T1000 (cell line): ENCODE measurements at places on chromosomes 16 and 17.

- DNase-seq: no peak
Measured at GRCh38 chr17:38379448-38379847, 27.8 kb downstream of the SOCS7 start.

DNA sequence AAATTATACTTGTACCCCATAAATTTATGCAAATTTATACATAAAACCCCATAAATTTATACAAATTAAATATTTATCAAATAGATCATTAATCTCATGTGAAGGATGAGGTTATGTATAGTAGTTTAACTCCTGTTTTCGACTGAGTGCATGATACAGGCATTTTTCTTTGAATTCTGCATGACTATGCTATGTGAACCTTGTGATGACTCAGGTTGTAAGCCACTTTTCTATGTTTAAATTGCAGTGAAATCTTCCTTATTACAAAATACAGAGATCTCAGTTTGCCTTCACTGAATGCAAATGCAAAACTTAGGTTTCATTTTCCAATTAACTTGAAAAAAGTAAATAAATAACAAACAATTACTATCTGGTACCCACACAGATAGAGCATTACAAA is 843.7 kb downstream of the CDH11 start:
- no peak for DNase-seq

DNA sequence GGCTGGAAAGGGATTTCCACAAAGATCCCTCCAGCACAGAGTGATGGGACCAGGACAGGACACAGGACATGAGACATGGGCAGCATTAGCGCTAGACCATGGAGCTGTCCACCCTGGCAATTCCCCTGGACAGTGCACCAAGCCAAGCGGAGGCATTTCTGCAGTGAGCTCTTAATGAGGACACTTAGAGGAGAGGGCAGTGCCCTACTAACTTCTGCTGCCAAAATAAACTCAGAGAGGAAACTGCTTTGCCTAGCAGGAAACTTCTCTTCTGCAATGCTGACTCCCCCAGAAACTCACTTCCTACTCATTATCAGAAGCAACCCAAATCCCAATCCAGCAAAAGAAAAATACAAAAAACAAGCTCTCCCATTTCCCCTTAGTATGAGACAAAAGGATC is 119.2 kb downstream of the HS3ST2 start:
- no peak for DNase-seq

- no peak for DNase-seq
Measured at GRCh38 chr17:8857919-8858318, 9.6 kb downstream of the PIK3R6 start.

DNA sequence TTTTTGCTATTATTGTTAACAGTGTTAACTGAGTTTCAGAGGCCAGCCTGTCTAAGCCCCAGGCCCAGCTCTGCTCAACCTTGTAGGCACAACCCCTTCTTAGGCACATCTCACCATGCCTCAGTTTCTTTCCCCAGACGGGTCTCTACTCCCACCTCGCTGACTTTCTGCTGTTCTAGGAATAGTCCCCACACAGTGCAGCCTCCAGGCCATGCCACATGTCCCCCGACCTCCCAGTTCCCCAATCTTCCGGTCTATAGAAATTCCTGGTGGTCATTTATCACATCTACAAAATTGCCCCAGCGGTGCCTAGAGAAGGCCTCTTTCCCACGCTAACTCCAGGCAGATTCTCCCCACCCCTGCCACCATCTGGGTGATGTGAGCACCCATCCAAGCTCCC is 34.8 kb downstream of the ADGRG5 start:
- no peak for DNase-seq

GRCh38 chr17:278676-279059 is 73.9 kb downstream of the RPH3AL start:
- no peak for DNase-seq

GRCh38 chr17:75542229-75542628 is 16.7 kb downstream of the LLGL2 start:
- no peak for DNase-seq

GRCh38 chr17:35167046-35167445 is 19.4 kb downstream of the UNC45B start:
- DNase-seq: no peak

DNA sequence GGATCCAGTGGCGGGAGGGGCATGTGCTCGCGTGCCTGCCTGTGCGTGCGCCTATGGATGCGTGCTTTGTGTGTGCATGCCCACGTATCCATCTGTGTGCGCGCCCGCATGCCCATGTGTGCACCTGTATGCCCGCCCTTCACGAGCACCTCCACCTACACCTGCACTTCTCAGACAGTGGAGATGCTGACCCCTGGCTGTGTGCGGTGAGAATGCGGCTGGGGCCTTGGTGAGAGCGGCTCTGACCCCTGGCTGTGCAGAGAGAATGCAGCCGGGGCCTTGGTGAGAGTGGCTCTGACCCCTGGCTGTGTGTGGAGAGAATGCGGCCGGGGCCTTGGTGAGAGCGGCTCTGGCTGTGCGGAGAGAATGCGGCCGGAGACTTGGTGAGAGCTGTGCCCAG is 33.9 kb downstream of the AXIN1 start:
- no peak for DNase-seq

DNA sequence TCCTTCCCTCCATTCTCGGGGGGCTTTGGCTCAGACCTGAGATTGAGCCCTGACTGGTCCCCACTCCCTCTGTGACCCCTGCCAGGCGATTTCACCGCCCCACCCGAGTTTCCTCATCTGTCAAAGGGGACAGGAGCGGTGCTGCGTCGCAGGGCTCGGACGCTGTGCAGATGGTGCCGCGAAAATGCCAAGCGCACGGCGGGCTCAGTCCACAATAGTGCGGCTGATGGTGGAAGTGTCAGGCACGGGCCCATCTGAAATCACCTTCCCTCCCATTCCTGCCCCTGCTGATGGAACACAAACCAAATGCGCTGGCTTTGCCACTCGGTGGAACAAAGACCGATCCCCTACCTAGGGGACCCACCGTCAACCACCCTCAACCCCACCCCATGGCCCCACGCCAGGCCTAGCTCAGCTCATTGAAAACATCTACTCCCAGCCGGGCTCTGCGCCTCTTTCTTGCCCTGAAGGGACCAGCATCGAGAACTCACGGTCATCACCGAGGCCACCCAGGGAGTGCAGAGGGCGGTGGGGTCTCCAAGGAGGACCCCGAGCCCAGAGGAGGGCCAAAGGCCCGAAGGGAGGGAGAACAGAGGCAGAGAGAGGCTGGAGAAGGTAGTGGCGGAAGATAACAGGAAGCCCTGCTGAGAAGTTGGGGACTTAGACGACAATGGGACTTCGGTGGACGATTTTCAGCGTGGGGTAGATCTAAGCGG is 1.4 kb downstream of the CARHSP1 start:
- no peak for DNase-seq

GRCh38 chr17:65670667-65671371 is 109.4 kb upstream of the AXIN2 start:
- DNase-seq: no peak

- peak; percentile 70 for DNase-seq
Measured at GRCh38 chr17:78925662-78926555, 722 bp upstream of the TIMP2 start.

DNA sequence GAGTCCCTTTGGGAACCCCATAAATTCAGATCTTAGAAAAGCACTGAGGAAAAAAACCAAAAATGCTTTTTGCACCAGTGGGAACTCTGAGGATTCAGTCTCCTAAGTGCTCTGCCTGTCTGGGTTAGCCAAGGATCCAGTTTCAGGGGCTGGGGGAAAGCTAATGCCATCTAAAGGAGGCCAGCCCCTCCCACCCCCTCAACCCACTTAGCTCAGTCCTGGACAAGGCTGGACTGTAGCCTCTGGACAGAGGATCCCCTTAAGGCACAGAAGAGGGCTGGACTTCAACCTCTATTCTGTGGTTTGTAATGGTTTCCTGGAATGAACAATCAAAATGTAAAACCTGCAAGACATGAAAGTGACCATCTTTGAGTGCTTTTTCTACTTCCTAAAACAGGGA is 356.1 kb upstream of the ZFHX3 start:
- no peak for DNase-seq

DNA sequence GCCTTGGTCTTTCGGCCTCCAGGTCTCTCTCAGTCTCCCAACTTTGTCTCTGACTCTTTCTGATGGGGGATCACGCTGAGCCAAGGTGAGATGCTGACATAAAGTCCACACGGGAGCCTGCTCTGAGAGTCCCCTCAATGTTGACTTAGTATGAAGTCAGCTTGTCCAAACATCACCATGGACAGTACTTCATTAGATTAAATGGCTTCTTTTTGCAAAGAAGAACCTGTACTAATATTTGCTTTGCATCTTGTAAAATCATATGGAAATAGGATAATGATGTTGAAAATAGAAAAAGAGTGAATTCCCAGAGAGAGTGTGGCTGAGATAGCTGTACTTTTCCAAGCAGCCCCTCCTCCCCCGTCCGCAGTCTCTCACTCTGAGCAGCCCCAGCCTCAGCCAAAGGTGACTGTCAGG is 56.7 kb upstream of the SIAH1 start:
- DNase-seq: no peak

- no peak for DNase-seq
Measured at GRCh38 chr17:81380666-81381518, 14.4 kb upstream of the BAHCC1 start.

DNA sequence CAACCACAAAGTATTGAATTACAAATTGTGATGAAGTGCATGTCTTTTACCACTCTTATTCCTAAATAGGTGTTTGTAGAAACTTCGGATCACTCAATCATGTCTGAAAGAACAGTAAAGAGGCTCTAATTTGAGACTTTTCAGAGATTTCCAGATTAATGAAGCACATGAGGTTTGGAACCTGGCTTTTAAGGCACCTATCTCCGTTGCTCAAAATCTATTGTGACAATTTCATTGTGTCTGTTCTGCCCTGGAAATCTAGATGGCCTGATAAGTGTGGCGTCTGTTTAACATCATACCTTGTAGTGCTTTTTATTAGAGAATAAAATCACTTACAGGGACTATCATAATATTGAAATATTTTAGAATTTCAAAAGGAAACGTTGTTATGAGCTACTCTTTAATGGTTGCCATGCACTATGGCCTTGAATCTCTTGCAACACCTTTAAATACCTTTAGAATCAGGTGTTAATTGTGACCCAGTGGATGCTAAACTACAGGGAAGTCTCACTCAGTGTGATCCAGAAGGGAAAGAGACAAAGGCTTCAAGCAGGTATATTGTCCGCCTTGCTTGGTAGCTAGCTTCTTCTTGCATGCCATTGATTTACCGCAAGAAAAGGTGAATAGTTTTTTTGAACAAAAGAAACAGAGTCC is 210.3 kb downstream of the CNTNAP4 start:
- DNase-seq: no peak

DNA sequence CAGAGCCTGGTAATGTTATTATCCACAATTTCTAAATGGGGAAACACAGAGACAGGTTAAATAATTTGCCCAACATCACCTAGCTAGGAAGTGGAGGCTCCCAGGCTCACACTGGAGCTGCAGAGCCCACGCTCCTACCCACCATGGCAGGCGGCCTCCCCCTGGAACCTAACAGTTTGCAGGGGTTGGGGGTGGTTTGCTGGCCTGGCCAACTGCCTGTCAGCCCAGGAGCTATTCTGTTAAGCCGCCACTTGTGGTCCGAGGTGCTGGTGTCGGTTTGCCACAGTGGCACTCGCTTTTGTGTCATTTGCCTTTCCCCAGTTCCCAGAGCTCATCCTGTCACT is 3.6 kb downstream of the PRCD start:
- no peak for DNase-seq

- no peak for DNase-seq
Measured at GRCh38 chr16:9090101-9090959, 1.1 kb upstream of the HAPSTR1 start.

DNA sequence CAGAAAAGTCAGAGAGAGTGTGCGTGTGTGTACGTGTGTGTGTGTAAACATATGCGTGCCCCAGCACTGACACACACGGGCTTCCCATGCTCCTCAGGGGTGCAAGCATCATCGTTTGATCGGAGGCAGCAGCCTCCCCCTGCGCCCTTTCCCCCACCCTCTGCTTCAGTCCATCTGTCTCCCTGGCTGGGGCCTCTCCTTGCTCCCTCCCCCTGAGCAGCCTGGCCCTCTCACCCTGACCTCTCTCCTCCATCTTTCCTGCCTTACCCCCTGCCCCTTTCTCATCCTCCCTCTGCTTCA is 4.4 kb downstream of the STX1B start:
- no peak for DNase-seq

GRCh38 chr17:43608313-43608712 is 53.4 kb downstream of the MEOX1 start:
- DNase-seq: peak; percentile 55

DNA sequence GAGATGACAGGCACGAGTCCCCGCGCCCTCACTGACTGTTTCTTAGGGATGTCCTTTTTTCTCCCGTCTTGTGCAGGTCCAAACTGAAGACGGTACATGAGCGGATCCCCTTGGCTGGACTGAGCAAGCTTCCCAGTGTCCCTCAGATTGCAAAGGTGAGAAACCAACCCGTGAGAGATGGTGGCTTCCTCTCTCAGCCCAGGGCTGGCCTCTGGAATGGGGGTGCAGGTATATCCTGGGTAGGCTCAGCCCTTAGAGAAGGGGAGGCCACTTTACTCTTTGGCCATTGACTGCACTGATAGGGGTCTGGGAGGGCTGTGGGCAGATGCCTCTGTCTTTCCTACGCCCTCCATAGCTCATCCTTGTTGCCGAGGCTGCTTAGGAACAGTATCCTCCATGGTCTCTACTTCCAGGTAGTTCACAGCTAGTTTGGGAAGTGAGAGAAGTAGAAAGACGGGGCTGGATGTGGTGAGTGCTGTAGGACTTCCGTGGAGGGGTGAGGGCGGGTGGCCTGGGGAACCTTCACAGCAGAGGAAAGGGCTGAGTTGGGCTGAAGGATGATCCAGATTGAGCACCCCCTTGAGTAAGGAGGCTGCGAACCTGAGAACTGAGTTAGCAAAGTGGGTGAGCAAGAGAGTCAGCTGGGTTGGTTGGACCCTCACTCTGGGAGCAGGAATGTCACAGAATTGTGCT is 83.0 kb downstream of the OR1D5 start:
- no peak for DNase-seq

DNA sequence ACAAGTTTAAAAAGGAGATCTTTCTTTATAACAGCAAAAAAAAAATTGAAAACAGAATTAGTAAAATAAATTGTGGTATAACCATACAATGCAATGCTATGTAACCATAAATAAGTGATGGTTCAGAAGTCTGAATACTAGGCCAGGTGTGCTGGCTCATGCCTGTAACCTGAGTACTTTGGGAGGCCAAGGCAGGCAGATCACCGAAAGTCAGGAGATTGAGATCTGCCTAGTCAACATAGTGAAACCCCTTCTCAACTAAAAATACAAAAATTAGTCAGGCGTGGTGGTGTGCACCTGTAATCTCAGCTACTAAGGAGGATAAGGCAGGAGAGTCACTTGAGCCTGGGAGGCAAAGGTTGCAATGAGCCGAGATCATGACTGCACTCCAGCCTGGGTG is 34.6 kb downstream of the CCT6B start:
- DNase-seq: no peak

- DNase-seq: no peak
Measured at GRCh38 chr17:21190078-21190477, 23.9 kb downstream of the TMEM11 start.

DNA sequence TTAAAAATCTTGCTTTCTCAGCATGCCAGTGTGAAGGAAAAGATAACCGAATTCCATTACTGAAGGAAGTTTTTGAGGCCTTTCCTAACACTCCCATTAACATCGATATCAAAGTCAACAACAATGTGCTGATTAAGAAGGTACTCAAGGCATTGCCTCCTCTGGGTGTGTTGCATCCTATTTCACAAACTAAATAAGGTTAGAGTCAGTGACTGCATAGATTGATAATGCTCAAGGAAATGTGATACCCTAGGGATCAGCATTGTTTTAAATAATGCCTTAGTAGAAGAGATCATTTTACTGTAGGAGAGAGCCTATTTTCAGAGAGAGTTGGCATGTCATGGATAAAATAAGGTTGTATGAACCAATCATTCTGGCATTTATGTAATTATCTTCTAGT is 36.8 kb downstream of the GDPD1 start:
- DNase-seq: no peak
